ENCODE measurements at places on chromosomes 5 and 9. TPM values are rescaled to one million over a fixed set of nuclear protein-coding genes. Genes with fewer than 3 reads are reported as not detected.

DNA sequence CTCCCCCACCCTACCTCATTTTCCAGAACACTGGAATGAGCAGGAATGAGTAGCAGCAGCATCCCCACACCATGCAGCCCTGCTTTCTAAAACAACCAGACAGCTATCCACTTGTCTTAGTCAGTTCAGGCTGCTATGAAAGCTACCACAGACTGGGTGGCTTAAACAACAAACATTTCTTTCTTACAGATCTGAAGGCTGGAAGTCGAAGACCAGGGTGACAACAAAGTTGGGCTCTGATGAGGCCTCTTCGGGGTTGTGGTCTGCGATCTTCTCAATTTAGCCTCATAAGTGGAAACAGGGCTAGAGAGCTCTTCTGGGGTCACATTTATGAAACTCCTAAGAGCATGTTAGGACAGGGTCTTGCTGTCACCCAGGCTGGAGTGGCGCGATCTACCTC is 38.9 kb downstream of the LPAR1 start:
- no peak overlapping the region for H3K27ac ChIP-seq
- peaks cover 4% of the 10 kb centered on the region for H3K4me1 ChIP-seq
- DNase-seq = no peak
- H3K4me3 ChIP-seq = no peak overlapping the region

- DNase-seq = no peak
- H3K27me3 ChIP-seq = no peaks in the 10 kb centered on the region
- no peak overlapping the region for H3K4me3 ChIP-seq
- H3K27ac ChIP-seq = no peak overlapping the region
These were observed 41.9 kb downstream of the ST8SIA4 start for GRCh38 chr5:100861148-100861547.

GRCh38 chr9:35611230-35611797 is 6.3 kb downstream of the TESK1 start:
- no peak overlapping the region for H3K27ac ChIP-seq
- no peak overlapping the region for H3K4me3 ChIP-seq
- peaks cover 3% of the 10 kb centered on the region for H3K4me1 ChIP-seq

- no peaks in the 10 kb centered on the region for H3K36me3 ChIP-seq
- no peaks in the 10 kb centered on the region for H3K4me1 ChIP-seq
These were observed 49.5 kb downstream of the ADAMTS2 start for GRCh38 chr5:179295778-179296149.

DNA sequence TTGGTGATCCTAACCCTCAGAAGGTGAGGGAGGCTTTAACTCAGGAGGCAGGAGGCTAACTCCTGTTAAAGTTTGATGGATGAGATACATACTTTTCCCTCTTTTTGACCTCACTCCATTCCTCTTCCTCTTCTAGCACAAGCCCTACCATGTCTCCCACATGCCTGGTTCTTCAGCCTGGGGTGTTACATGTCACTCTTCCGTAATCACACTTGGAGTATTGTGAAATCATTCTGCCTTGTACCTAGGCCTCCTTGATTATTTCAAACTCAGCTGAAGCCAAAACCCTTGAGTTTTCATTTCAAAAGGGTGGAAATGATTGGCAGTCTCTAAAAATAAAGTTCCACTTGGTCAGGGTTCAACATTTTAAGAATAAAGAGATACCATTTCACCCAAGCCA is 1.8 kb downstream of the PLAC8L1 start:
- no peaks in the 10 kb centered on the region for H3K4me1 ChIP-seq
- H3K27me3 ChIP-seq = no peaks in the 10 kb centered on the region
- no peak for DNase-seq
- H3K36me3 ChIP-seq = peaks cover 6% of the 10 kb centered on the region
- no peak overlapping the region for H3K27ac ChIP-seq

- no peak for DNase-seq
- H3K36me3 ChIP-seq = no peaks in the 10 kb centered on the region
- no peaks in the 10 kb centered on the region for H3K27me3 ChIP-seq
- no peak overlapping the region for H3K27ac ChIP-seq
These were observed 186.2 kb upstream of the TARS1 start for GRCh38 chr5:33254579-33254978.

ANKRD18B gene
- 6.7 TPM for total RNA-seq

GRCh38 chr5:79742549-79743136 is 53.0 kb downstream of the CMYA5 start:
- no peak overlapping the region for H3K4me3 ChIP-seq
- no peaks in the 10 kb centered on the region for H3K4me1 ChIP-seq
- H3K27me3 ChIP-seq = no peaks in the 10 kb centered on the region

PAIP1 gene
- total RNA-seq = 124 TPM

ADCY2 gene
- 52.0 TPM for total RNA-seq

TMEM174 gene
- not detected for total RNA-seq

GRCh38 chr5:139660923-139661814 is 13.0 kb downstream of the CXXC5 start:
- H3K36me3 ChIP-seq = no peaks in the 10 kb centered on the region
- H3K27ac ChIP-seq = peak overlapping the region; percentile 49
- peaks cover 25% of the 10 kb centered on the region for H3K4me1 ChIP-seq
- DNase-seq = no peak
- no peak overlapping the region for H3K4me3 ChIP-seq

FOXI1 gene
- total RNA-seq = 4.7 TPM

DNA sequence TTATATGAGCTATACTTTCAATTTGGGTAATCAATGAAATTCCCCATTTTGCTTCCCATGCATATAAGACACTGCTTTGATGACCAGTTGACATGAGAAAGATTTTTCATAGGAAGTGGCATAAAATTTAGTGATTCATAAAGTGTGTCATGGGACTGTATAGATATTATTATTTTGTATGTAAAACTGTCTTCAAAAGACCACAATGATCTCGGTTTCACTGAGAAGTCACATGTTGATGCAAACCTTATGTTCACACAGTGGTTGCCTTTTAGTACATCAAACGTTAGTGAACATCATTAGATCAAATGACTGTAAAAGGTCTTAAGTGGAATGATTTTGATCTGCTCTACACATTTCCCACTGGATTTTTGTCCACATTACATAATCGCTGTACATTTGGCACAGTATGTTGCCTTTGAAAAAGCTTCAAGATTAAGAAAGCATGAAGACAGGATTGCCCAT is 349.2 kb upstream of the MEF2C start:
- H3K27me3 ChIP-seq = no peaks in the 10 kb centered on the region
- no peak overlapping the region for H3K27ac ChIP-seq
- no peaks in the 10 kb centered on the region for H3K36me3 ChIP-seq
- H3K4me1 ChIP-seq = no peaks in the 10 kb centered on the region

DNA sequence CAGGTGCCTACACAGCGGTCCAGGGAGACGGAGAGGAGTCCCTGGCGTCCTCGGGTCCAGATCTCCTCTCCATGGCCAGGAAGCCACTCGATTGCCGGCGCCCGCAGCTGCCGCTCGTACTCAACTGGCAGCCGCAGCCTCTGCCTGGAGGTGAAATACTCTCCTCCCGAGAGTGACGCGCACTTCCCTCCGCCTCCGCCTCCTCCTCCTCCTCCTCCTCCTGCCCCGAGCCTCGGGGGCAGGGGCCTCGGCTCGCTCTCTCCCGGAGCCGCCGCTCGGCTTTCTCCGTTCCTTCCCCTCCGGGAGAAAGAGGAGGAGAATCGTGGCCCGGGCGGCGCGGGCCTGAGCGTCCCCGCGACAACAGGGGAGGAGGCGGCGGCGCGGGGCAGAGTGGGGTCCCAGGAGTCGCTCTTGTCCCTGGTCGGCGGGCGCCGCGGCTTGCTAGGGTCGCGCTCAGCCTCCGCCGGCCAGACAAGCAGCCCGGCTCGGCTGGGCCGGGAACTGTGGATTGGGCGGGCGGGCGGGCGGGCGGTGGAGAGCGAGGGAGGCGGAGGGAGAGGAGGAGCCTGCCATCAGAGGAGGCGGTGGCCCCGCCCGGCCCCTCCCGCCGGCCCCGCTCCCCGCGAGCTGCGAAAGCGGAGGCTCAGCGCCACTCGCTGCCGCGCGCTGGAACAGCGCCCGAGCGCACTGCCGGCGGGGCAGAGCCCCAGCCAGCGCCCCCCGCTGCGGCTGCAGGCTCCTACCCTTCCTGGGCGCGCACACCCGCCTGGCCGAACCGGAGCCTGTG is at the start of gene CEMIP2:
TSS of gene CEMIP2 (minus strand) at position 126 of the 787 bp plus-strand sequence. CDS start 18,140 bp downstream, outside the sequence.
- peak within 1 kb of the TSS; percentile 95 for H3K27ac ChIP-seq
- peak within 1 kb of the TSS; percentile 97 for H3K4me3 ChIP-seq
- peak; percentile 96 for DNase-seq
- no peaks in the 10 kb centered on the region for H3K36me3 ChIP-seq
- peaks cover 4% of the 10 kb centered on the region for H3K27me3 ChIP-seq
- peaks cover 18% of the 10 kb centered on the region for H3K4me1 ChIP-seq

DNA sequence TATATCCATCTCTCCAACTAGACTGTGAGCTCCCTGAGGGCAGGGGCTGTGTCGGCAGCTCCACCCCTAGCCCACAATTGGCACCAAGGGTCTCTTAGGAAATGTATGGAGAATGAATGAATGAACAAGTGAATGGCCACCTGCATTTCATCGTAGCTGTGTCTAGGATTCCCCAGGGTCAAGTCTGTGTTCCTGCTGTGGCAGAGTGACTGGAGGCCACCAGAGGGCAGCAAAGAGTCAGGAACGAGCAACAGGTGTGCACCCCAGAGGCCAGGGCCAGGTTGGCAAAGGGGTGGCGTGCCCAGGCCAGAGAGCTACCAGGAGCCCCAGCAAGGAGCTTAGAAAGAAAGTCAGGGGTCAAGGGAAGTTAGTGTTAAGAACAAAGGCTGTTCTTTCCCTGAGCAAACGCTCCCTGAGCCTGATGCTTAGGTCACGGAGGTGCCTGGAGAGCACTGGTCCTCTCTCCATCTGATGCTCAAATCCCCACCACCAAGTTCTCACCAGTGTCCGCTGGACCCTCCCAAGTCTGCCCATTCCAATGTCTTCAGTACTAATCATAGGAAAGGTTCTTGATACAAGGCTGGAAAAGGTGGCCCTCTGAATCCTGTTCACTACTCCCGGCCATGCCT is 160.7 kb downstream of the PAX5 start:
- no peaks in the 10 kb centered on the region for H3K36me3 ChIP-seq
- no peak overlapping the region for H3K4me3 ChIP-seq
- peak; percentile 90 for DNase-seq

GRCh38 chr9:106752581-106752980 is 110.4 kb upstream of the ZNF462 start:
- no peaks in the 10 kb centered on the region for H3K36me3 ChIP-seq
- peak; percentile 74 for DNase-seq
- peaks cover 10% of the 10 kb centered on the region for H3K4me1 ChIP-seq
- H3K4me3 ChIP-seq = no peak overlapping the region
- no peak overlapping the region for H3K27ac ChIP-seq

KCNV2 gene
- total RNA-seq = 1.2 TPM

DNA sequence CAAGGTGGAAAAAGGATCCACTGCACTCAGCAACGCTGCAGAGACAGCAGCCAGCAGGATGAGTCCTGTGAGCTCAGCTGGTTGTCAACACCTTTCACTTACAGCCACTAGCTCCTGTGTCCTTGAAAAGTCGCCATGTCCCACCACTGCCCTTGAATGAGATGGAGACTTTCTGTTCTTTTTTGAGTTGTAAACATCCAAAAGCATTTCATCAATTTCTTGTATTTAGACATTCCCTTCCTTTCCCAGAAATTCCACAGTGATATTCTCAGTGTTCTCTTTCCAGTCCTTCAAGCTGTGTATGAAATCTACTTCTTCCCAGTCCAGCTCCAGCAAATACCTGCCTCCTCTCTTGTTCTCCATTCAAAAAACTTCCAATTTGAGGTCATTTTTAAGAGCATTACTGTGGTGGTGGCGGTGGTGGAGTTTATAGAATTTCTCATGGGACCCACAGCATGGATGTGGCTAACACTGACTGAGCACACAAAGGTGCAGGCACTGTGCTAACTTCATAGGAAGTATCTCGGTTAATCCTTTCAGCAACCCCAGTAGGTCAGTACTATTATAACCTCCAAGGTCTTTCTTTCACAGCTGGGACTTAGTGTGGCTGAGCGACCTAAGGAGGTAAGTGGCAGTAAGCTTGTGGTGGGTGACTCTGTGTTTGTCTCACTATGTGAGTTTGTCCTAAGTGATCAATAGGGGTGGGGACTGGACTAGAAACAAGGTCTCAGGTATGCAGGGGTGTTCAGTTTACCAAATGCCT is 15.0 kb upstream of the GPX3 start:
- no peaks in the 10 kb centered on the region for H3K36me3 ChIP-seq
- H3K27me3 ChIP-seq = no peaks in the 10 kb centered on the region
- no peak overlapping the region for H3K27ac ChIP-seq
- no peak overlapping the region for H3K4me3 ChIP-seq

- no peaks in the 10 kb centered on the region for H3K27me3 ChIP-seq
- H3K4me3 ChIP-seq = no peak overlapping the region
- peaks cover 70% of the 10 kb centered on the region for H3K36me3 ChIP-seq
- no peak overlapping the region for H3K27ac ChIP-seq
These were observed 9.9 kb downstream of the CLPTM1L start for GRCh38 chr5:1334831-1335539.

TMC1 gene
- total RNA-seq = 0.09 TPM

DNA sequence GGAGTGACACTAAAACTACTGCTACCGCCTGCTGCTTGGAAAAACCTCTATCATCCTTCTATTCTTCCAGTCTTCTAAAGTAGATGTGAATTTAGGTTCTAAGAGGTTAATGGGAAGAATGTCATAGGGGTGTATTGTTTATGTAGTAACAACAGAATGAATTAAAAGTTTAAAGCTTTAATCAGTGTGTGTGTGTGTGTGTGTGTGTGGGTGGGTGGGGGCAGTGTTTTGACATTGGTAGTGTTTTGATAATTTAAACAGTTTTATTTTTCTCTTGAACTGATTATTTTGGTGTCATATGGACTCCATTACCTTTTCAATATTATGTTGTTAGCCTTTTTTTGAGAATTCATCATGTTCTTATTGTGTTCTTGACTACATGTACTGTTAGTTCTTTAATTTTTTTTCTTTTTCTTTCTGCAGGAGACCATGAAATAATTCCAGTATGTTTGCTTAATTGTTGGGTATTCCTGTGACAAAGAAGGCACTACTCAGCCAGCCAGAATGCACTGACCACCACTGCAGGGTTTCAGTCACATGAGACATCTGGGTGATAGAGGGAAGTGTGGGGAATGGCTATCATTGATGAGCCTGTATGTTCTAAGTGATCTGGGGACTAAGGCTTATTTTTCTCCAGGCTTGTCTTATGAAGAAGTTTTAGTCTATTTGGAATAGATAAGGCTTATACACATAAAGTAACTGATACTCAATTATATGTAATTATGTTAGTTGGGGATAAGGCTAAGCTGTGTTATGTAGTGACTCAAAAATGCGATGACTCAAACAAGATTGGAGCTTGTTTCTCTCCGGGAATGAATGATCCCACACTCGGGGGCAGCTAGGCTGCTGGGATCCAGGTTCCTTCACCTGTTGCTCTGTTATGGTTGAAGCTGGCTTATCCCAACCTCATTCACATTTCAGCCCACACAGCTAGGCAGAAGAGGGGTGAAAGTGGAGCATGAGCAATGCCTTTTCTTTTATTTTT is 50.2 kb upstream of the ACTBL2 start:
- H3K27ac ChIP-seq = no peak overlapping the region
- H3K27me3 ChIP-seq = no peaks in the 10 kb centered on the region
- no peaks in the 10 kb centered on the region for H3K36me3 ChIP-seq
- no peak overlapping the region for H3K4me3 ChIP-seq
- no peak for DNase-seq

REEP2 gene
- 16.2 TPM for total RNA-seq

PCDHGA8 gene
- 1.1 TPM for total RNA-seq

- no peak overlapping the region for H3K4me3 ChIP-seq
- H3K36me3 ChIP-seq = no peaks in the 10 kb centered on the region
- H3K27ac ChIP-seq = no peak overlapping the region
These were observed 298.6 kb upstream of the MEF2C start for GRCh38 chr5:89181546-89181945.
